ENCODE measurements at places on chromosomes 1 and 21.

- no peak for DNase-seq
Observed at GRCh38 chr1:246329900-246330299, 177.2 kb downstream of the SMYD3 start.

- no peak for DNase-seq
Observed at GRCh38 chr1:16006010-16006409, 2.0 kb downstream of the SRARP start.

- DNase-seq: no peak
Observed at GRCh38 chr1:156136970-156137483, 16.4 kb upstream of the SEMA4A start.

GRCh38 chr1:143720087-143721023, 251.4 kb downstream of the FAM72C start:
- peak; percentile 26 for DNase-seq

DNA sequence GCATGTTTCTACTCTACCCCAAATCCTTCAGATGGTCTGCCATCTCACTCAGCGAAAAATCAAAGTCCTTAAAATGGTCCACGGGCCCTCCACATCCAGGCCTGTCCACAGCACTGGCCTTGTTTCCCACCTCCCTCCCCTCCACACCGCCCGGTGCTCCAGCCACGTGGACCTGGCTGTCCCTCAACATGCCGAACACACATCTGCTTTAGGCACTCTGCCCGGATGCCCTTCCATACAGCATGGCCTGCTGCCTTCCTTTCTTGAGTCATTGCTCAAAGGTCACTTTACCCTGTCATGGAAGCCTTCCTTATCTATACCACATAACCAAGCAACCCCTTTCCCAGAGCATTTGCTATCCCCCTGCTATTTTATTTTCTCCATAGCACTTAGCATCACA, 143.0 kb downstream of the DNM3 start:
- DNase-seq: no peak

- DNase-seq: no peak
Observed at GRCh38 chr1:2582391-2582790, 4.2 kb upstream of the PRXL2B start.

- DNase-seq: no peak
Observed at GRCh38 chr1:164443166-164443565, 115.8 kb upstream of the PBX1 start.

DNA sequence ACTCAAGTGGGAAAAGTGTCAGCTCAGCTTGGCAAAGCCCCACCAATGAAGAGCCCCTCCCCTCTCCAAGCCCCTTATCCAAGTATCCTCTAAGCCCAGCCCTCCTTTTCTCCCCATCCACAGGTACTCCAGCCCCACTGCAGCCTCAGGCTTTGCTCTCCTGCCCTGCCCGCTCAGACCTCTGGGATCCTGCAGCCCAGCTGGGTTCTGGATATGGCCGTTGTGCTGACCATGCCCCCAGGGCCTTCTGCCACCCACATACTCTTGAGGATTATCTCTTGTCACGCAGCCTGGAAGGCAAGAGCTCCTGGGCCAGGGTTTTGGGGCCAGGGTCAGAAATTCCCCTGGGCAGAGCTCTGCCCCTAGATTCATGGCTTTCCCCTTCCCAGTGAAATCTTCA, 4.7 kb downstream of the SHISA4 start:
- no peak for DNase-seq

DNA sequence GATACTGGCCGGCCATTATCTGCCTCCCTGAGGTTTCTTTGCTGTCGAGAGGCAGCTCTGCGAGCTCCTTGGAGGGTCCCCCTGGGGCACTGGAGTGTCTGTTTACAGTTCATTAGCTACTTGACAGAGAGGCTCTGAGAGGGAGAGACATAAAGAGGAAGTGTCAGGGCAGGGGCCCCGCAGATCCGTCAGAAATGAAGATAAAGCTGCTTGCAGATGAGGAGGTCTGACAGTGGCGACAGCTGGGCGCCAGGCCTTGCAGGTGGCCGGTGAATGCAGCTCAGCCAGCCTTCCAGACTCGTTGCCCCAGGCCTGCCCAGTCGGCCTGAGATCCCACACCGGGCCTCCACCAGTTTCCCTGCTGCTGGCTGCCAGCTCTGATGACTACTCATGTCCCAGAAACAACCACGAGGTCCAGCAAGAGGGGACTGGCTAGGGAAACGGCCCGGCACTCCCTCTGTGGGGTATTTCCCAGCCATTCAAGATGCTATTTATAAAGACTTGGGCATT, 84.7 kb downstream of the DISP3 start:
- no peak for DNase-seq

GRCh38 chr21:37958537-37958936, 42.3 kb upstream of the KCNJ6 start:
- DNase-seq: no peak

- DNase-seq: peak; percentile 10
Observed at GRCh38 chr1:150106341-150106740, 38.8 kb downstream of the VPS45 start.

- no peak for DNase-seq
Observed at GRCh38 chr1:100931716-100932115, 35.8 kb downstream of the SLC30A7 start.

- DNase-seq: peak; percentile 45
Observed at GRCh38 chr1:112540226-112540794, 31.5 kb downstream of the WNT2B start.

- no peak for DNase-seq
Observed at GRCh38 chr1:197198911-197199310, 52.4 kb upstream of the ASPM start.

GRCh38 chr1:89085781-89086180, 20.8 kb upstream of the GBP1 start:
- DNase-seq: no peak

DNA sequence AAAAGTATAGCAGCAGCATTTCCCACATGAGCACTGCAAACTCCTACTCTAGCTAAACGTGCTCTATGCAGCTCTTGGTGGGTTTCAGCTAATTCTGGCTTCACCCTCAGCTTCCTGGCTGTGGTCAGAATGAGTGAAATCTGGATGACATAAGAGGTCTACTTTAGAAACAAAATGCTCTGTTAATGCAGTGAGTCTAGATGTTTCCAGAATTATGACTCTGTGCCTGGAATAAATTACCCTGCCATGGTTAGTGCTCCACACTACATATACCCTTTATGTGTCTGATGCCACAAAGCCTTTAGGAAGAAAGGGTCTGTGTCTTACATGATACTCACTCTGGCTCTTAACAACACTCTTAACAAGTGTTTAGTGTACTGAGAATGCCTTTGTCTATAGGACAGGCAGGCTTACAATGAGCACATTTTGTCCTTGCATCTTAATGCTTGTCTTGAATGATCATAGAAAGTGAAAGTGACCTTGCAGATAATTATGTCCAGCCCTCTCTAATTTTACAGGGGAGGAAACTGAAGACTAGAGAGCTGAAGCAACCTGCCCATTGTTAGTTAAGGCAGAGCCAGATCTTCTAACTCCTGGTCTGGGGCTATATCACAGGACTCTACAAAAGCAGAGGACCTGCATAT, 9.2 kb downstream of the S100A10 start:
- peak; percentile 63 for DNase-seq

DNA sequence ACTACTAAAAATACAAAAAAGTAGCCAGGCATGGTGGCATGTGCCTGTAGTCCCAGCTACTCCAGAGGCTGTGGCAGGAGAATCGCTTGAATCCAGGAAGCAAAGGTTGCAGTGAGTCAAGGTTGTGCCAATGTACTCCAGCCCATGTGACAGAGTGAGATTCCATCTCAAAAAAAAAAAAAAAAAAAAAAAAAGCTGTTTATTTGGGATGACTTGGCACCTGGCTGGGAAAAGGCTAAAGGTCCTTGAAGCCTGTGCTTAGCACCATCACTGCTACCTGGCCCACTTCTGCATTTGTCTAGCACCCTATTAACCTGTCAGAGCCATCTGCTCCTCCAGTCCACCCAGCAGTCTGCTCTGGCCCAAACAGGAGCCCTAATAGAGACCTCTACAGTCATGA, 25.0 kb downstream of the PRDX6 start:
- DNase-seq: no peak

Data from fibroblast of skin of right biceps (primary cell).